NCI-H1694 (cell line): ENCODE measurements at places on chromosomes 6 and 20.

DNA sequence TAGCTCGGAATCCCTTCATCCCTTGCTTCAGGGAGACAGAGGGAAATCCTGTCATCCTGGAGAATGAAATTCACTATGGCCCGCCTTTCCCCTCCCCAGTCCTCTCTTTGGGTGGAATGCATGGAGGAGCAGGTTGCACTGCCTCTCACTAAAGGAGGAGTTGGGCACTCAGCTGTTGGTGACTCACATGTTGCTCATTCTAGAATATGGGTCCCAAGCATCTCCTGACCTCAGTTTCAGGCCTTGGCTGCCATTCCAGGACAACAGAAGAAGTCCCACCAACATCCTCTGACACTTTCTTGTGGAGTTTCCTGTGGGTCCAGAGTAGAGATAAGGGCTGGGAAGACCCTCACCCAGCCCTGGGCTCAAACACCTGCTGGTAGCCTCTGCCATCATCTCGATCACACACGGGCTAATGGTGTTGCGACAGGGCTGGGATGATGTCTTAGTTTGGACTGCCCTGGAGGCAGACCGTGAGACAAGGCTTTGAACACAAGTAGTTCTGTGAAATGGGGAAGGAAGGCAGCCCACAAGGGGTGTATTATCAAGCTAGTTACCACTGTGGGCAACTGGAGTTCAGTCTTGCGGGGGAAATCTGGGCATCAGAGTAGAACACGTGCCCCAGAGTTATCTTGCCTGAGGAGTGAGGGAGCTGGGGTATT, 52.4 kb upstream of the RNF24 start:
- DNase-seq, result no peak

DNA sequence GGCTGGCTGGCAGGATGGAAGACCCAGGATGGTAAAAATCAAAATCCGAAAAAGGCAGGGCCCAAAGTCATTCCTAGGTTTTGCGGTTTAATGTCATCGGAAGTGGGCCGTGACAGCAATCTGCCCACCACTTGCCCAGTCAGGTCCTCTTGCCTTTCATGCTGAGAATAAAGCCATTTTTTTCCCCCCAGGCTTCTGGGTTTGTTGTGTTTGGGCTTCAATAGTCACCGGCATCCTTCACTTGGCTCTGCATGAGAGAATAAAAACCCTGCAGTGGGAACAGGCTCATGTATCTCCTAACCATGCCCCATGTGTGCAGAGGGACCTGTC, 56.1 kb downstream of the MEP1A start:
- no peak for DNase-seq

GRCh38 chr6:82511546-82511945, 147.9 kb downstream of the TPBG start:
- DNase-seq, result no peak

DNA sequence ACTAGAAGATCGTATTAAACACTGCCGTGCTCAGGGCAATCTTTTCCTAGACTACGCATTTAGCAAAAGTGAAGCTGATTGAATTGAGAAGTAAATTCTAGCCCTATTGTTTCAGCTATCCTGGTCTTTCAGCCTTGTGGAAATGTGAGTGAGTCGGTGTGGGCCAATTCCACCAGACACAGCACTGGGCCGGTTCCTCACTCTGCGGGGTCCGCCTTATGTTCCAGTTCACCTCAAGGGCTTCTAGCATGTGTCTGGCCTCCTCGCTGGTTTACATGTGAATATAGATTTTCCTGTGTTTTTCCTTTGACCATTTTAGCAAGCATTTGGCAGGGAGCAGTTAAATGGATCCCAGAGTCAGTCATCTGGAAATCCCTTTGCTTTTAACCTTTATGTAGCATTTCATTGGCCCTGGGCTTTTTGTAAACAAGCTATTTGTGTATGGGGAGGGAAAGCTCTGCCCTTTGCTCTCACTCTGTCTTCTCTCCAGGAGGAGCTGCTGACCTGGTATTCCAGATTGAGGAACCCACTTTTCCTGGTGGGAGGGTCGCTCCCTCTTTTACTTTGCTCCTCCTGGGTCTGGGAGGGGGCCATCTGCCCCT, 12.4 kb upstream of the GTSF1L start:
- no peak for DNase-seq
